ENCODE measurements at places on chromosomes 7 and 10. TPM values are rescaled to one million over a fixed set of nuclear protein-coding genes. Genes with fewer than 3 reads are reported as not detected.

- no peak for DNase-seq
These were observed 11.6 kb downstream of the NAMPT start for GRCh38 chr7:106273009-106273668.

- DNase-seq, result no peak
These were observed 165.0 kb downstream of the MGMT start for GRCh38 chr10:129631870-129632623.

DNA sequence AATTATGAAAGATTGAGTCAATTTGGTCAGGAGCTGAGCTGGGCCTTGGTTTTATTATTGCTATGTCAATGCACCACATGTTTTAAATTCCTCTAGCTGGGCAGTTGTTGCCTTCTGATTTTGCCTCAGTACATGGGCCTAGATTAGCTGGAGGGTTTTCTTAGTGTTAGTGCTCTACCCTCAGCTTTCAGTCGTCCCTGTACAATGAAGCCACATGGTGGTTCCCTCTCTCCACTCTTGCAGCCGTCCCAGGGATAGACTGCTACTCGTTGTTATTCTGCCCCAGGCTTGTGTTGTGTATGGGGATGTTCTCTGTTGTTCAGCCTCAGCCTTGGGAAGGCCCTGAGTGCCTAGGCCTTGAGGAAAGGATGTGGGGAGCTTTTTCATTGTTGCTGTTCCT lies 37.0 kb downstream of the NHLRC2 start:
- no peak for DNase-seq

Gene NEBL
- 0.08 TPM for total RNA-seq

Gene CAV1
- total RNA-seq, result 210 TPM

DNA sequence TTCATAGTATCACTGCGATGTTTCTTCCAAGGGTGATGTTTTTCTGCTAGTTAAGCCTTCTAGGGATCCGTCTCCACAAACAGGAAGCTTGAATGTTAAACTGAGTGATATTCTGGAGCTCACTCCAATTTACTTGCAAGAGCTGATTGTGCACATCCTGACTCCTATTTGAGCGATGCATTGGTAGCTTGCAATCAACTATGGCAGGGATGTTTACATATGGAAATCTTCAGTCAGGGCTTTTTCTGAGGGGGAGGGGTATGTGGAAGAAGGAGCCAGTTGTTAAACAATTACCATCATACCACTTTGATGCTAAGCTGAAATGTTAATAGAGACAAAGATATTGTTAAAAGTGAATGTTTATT lies 43.2 kb upstream of the NXPH1 start:
- DNase-seq, result no peak

GRCh38 chr10:68604441-68604840 lies 44.3 kb downstream of the TET1 start:
- no peak for DNase-seq

DNA sequence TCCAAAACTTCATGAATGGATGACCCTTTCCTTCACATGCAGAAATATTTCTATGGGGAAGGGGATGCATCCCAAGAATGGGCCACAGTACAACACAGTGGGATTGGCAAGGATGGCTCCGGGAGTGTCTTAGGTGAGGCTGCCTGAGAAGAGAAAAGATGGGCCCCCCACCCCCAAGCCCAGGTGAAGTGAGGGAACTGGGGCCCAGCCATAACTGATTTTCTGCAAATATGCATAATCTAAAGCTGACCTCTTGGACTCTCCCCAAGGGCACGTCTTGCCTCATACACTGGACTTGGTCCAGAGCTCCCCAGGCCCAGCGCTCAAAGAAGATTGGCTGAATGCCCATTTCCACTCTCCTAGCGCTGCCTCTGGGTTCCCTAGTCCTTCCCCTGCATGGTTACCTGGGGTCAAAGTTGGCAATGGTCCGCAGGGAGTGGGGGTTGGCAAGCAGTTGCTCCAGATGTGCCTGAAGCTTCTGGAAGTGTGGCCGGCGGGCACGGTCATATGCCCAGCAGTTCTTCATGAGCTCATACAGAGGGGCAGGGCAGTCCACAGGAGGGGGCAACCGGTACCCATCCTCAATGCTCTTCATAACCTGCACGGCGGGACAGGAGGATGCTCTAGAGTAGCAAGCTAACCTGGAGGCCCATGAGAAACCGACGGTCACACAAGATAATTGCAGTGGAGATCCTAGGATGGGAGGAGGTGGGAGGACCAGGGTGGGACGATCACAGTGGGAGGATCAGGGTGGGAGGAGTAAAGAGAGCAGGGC lies 12.3 kb downstream of the ZYX start:
- no peak for DNase-seq

DNA sequence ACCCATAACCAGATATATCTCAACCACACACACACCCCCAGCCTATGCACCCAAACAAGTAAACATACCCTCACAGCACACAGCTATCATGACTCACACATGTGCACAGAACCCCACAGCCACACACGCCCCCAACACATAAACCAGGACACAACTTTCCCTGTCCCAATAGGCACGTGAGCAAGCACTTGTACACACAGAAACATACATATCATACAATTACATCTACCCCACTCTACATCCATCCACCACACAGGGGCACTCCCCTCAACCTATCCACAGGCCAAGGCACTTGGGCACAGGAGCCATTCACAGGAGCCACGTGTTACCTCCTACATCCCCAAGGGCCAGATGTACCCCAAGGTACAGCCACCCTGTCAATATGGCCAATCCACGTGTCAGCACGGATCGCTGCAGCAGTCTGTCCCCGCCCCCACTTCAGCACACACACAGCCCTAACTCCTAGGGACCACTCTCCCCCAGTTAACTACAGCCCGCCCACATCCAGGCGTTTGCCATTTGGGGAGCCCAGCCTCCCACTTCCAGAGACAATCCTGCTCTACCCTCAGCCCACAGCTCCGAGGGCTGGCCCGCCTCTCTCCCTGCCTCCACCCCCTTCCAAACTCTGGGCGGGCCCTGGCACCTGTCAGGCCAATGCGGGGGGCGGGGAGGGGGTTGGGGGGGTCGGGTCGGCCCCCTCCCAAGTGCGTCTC lies 163.5 kb downstream of the SH3PXD2A start:
- DNase-seq, result no peak
